ENCODE measurements at places on chromosomes 1 and 21.

DNA sequence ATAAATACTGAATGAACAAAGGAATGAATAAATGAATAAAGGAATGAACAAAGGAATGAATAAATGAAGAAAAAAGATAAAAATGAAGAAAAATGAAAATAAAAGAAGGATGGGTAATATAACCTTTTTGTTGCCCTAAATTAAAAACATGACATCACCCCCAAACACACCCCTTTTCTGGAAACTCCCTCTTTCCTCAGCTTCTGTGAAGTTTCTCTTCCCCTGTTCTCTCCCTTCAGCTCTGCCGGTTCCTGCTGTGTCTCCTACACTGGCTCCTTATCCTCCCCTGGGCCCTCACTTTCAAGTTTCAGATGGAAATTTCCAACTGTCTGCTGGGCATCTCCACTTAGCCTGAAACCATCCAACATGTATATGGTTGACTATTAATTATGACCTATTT lies 37.9 kb downstream of the RAB3B start:
- DNase-seq, result no peak

GRCh38 chr1:180173952-180174351 lies 19.3 kb downstream of the QSOX1 start:
- DNase-seq, result no peak

DNA sequence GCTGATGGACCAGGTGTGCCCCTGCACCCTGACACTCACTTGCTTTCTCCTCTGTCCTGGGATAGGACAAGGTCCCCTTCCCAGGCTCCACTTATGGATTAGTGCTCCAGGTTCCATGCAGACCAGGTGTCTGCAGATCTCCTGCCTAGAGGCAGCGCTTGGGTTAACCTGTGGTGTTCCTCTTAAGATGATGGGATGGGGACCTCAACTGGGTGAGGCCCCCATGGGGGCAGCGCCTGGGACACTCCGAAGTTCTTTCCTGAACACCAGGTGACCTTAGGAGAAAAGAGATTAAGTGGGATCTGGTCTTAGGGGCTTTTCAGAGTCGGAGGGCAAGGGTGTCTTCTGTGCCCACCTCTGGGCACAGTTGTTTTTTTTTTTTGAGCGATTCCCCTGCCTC lies 21.2 kb downstream of the TNNT2 start:
- no peak for DNase-seq

DNA sequence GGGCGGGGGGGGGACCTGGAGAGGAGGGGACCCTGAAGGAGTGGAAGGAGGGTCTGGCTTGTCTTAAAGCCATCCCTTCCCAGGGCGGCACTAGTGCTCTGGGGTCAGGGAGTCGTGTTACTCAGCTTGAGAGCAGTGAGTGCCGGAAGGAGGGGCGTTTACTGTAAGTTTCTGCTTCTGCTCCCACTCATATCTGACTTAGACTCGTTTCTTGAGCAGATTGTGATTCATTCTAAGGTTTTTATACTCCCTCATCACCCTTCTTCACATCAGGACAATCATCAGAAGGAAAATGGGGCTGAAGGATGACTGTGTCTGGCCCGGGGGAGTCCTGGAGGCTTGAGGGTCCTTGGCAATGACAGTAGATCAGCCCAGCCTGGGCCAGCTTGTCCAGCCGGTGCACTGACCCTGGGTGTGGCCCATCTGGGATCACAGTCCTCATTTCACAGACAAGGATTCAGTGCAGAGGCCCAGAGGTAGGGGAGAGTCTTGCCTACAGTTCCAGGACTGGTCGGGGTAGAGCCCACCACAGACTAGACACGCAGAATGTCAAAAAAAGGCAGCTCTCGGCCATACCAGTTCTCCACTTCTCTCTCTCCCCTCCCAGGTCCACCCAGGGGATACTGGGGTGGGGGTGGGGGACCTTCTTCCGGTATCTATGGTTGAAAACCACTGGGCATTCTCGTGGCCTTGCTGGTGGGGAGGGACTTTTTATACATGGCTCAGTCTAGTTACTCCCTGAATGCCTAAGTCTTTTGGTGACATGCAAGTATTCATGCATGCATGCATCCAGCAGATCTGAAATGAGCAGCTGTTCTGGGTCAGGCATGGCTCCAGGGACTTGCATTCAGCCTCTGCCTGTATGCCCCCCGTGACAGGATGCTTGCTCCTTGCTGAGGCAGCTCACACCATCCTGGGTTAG lies 5.1 kb downstream of the TNFRSF8 start:
- DNase-seq, result no peak

- no peak for DNase-seq
Measured at GRCh38 chr1:155607708-155608107, 2.3 kb upstream of the MSTO1 start.

GRCh38 chr1:234907940-234908405 lies 220.7 kb downstream of the TOMM20 start:
- peak; percentile 86 for DNase-seq

DNA sequence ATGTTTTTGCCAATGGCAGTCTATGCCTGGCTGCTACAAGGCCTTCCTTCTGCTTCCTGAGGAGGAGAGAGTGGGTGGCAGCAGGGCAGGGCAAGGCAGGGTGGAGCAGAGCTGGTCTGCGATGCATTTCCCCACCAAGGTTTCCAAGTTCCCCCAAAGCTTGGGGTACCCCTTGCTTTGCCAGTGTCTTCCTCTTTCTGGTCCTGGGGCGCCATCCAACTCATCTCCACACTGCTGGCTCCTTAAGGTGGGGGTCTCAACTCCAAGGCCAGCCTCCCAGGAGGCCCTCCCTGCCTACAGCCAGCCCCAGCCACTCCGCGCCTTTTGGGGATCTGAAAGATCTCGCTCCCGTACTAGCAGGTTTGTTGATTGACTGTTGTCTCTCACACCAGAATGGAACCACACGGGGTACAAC lies 3.9 kb upstream of the SKI start:
- DNase-seq, result no peak

- no peak for DNase-seq
Measured at GRCh38 chr1:27521861-27522431, 32.0 kb upstream of the WASF2 start.

DNA sequence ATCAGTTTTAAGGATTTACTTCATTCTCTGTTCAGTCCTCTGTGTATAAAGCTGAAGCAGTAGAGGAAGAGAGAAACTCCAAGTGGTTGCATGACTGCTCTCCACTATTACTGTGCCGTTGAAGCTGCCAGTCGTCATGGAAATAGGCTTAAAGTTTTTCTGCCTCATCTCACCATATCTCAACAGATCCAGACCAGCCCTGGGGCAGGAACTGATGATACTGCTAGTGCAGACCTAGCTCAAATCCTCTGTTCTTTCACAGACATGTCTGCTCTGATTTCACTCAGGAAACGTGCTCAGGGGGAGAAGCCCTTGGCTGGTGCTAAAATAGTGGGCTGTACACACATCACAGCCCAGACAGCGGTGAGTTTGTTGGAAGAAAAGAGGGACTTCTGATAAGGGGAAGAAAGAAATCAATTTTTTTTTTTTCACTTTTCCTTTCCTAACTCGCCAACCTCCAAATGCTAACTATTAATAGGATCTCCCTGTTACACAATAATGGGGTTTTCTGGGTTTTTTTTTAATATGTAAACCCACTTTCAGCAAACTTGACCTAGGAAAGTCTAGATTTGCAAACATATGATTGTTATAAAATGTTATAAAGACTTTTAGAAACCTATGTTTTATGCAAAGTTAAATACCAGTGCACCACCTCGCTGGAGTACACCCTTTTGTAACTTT lies 22.2 kb upstream of the STRIP1 start:
- no peak for DNase-seq

GRCh38 chr1:201307231-201307630 lies 23.9 kb downstream of the PKP1 start:
- no peak for DNase-seq

- DNase-seq, result no peak
Measured at GRCh38 chr1:207922554-207922953, 11.6 kb upstream of the CD34 start.

DNA sequence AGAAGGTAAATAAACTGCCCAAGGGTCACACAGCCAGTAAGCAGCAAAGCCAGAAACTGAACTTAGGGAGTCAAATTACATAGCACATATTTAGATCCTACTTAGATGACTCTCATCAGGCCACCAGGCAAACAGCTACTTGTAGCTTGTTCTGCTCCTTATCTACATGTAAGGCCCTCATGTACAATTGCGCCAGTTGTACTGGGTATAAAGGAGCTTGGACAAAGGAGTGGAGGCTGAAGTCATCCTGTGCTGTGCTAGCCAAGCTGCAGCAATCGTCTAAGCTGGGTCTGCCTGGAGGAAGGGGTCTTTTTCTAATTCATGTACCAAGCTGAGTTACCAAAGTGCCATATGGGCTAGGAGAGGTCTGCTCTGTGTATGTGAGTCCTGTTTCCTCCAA lies 12.8 kb downstream of the ETNK2 start:
- DNase-seq, result no peak

DNA sequence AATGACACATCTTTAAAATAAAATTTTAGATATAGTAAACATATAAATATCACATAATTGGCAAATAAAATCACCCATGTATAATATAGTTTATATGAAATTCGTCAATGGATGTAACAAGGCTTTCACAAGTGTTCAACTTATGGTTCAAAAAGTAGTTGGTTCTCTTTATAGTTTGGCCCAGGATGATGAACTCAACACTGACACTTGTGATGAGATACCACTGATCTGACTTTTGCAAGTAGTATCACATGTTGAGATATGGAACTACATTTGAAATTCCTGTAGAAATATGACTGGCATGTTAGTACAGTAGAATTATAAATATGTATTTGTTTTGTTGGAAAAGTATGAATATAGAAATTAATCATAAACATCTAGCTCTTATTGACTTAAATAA lies 1.8 kb downstream of the TNNI3K start:
- DNase-seq, result no peak

- no peak for DNase-seq
Measured at GRCh38 chr1:111104981-111105380, 34.9 kb downstream of the DRAM2 start.

GRCh38 chr21:25717491-25718147 lies 17.1 kb downstream of the ATP5PF start:
- DNase-seq, result peak; percentile 29

- DNase-seq, result no peak
Measured at GRCh38 chr21:27498025-27498424, 531.1 kb upstream of the ADAMTS5 start.

- DNase-seq, result no peak
Measured at GRCh38 chr1:204468206-204468605, 26.4 kb downstream of the PIK3C2B start.

GRCh38 chr1:199292896-199293295 lies 654.1 kb downstream of the PTPRC start:
- DNase-seq, result no peak

GRCh38 chr1:186806477-186806876 lies 22.3 kb upstream of the PLA2G4A start:
- no peak for DNase-seq

DNA sequence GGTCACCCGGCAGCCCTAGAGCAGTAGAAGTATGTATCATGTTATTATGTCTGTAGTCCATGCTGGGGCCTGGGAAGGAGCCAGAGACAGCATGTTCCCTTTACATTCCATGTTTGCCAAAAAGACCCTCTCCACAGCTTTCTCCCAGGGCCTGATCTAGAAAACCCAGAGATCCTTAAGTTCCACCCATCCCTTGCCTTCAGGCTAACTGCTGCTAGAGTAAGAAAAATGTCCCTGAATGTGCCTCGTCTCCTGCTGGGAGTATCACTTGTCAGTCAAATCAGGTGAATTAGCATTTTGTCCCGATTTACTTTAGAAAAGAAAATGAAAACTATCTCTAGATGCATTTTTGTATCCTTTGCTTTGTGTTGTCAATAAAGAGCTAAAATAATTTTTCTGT lies 13.3 kb upstream of the MRPS14 start:
- no peak for DNase-seq

DNA sequence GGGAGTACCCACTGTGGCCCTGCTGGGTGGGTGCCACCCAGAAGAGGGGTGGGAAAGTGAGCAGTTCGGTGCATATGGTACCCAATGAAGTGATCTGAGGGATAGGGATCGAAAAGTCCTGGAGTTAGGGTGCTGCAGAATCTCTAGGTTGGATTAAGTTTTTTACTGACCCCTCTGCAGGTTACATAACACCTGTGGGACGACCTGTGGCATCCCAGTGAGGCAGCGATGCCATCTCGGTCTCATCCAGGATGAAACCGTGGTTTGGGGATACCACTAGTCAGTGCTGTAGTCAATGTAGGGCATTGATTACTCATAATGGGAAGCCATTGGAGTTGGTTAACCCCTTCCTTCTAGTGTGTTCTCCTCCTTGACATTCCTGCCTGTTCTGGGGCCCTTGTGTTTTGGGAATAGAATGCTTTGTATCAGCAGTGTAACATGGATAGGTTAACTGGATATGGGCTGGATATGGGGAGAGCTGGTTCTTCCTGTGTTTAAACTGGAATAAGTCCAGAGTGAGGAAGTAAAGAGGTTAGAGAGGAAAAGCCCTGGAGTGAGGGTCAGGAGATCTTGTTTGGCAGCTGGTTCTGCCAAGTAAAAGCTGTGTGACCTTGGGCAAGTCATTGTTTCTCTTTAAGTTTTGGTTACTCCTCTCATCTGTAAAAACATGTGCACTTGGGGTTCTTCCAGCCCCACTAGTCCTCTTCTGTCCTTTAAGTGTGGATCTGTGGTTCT lies 42.8 kb upstream of the ATF3 start:
- DNase-seq, result no peak

GRCh38 chr1:212162635-212163034 lies 122.6 kb upstream of the PPP2R5A start:
- DNase-seq, result no peak

- DNase-seq, result no peak
Measured at GRCh38 chr1:100868364-100868995, 26.2 kb downstream of the EXTL2 start.

DNA sequence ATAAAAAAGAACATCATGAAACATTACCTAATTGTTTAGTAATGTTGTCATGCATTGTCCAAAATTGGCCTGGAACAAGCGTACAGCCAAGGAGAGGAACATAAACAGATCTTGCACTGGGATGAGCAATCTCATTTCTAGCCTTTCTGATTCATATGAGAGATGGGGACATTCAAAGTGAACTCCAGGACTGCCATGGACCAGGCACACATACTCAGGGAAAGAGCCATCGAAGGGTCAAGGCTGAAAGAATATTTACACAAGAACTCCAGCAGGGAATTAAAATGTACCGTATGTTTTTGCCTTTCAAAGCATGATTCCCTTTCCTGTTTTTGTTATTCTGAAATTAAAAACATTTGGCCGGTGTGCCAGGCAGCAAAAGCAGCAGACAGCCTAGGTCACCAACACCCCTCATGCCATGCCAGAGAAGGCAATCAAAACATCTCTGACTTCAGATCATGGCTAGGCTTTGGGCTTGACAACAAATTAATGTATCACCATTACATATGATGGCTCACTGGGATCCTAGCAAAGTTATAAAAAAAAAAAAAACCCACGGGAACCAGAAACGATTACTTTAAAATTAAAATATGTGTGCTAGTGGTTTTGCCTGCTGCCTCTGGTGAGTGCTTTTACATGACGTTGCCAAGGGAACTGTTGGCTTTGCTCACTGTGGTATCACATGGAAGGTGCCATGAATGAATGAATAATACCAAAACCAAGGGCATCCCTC lies 159.8 kb downstream of the TGFBR3 start:
- peak; percentile 94 for DNase-seq

GRCh38 chr1:36463463-36463802 lies 751 bp downstream of the MRPS15 start:
- no peak for DNase-seq

GRCh38 chr1:116458695-116459094 lies 85.7 kb downstream of the ATP1A1 start:
- no peak for DNase-seq
